T47D (cell line): ENCODE measurements at places on chromosomes 2 and 18.

- DNase-seq = no peak
Observed at GRCh38 chr2:182404092-182404491, 22.7 kb downstream of the PDE1A start.

GRCh38 chr2:174027956-174028355 is 62.8 kb upstream of the SP3 start:
- DNase-seq = no peak

GRCh38 chr2:204343685-204344084 is 201.6 kb upstream of the PARD3B start:
- no peak for DNase-seq

- peak; percentile 77 for DNase-seq
Observed at GRCh38 chr2:76197842-76198448, 487.2 kb upstream of the GCFC2 start.

DNA sequence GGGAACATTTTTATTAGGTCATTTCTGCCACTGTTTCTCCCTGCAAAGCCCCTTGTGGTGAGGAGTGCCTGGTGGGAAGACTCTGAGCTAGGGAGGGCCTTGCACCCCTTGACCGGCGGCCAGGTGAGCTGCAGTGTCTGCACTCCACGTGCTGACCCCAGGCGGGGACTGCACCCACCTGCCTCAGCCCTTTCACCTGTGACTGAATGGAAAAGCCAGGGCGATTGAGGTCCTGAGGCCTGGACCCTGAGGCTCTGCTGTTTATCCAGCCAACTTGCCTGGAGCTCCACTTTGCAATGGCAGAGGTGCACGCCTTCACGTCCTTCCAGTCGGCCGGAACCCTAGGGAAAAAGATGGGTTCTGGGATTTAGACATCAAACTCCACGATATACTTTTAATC is 53.1 kb downstream of the TMEM18 start:
- no peak for DNase-seq

GRCh38 chr18:23415515-23415914 is 37.6 kb upstream of the RIOK3 start:
- no peak for DNase-seq

- peak; percentile 57 for DNase-seq
Observed at GRCh38 chr2:28510184-28510583, 14.3 kb downstream of the PLB1 start.

GRCh38 chr2:98333922-98334321 is 12.3 kb upstream of the CNGA3 start:
- DNase-seq = no peak

- no peak for DNase-seq
Observed at GRCh38 chr2:149814049-149814448, 226.5 kb upstream of the MMADHC start.

- no peak for DNase-seq
Observed at GRCh38 chr2:230085201-230085600, 16.5 kb upstream of the SLC16A14 start.

DNA sequence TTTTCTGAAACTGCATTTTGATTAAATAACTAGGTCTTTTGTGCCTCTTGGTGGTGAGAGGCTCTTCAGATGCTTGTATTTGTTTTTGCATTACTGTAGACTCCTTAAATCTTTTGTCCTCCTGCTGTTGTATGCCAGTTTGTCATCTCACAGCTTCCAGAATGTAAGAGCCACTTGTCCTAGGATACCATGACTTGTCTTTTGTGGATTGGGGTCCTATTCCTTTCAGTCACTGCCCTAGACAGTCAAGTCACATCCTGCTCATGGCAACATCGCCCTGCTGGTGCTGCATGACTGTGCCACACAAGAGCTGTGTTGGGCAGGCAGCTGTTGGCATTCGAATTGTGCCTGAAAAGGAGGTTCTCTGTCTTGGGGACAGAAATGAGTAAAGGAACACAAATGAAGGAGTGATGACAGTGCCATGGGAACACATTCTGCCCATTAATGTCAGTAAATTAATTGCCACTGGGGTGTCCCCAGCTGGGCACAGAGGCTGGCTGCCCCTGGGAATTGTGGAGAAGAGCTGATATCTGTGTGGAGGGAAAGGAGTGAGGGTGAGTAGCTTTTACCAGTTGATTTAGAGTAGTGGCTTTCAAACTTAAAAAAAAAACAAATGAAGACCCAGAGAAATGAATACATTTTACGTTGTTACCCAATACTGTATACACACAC is 140.3 kb downstream of the ARL6IP6 start:
- DNase-seq = no peak

- no peak for DNase-seq
Observed at GRCh38 chr2:129117434-129117833, 798.8 kb upstream of the HS6ST1 start.

DNA sequence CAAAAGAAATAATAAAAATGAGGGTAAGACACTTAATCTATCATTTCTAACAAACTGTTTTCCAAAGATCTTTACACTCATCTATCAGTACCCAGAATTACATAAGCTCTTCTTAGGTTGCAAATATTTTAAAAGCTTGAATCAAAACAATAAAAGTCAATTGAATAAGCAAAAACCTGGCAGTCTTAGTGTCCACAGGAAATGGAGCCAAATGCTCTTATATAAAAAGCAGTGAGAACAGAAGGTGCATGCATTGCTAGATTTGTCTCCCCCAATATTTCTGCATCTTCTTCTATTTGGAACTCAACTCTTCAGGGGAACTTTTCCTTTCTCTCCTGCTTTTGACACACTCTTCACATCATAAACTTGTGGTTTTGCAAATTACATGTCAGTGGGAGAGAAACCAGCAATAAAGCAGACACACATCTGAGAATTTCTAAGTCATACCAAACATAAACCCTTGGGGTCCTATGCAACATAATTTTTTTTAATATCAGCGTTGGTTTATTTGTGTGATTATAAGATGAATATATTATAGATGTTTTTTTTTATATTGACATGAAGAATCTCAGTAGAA is 343.9 kb upstream of the ACVR2A start:
- no peak for DNase-seq

- no peak for DNase-seq
Observed at GRCh38 chr2:157698430-157698829, 69.8 kb upstream of the ACVR1C start.

DNA sequence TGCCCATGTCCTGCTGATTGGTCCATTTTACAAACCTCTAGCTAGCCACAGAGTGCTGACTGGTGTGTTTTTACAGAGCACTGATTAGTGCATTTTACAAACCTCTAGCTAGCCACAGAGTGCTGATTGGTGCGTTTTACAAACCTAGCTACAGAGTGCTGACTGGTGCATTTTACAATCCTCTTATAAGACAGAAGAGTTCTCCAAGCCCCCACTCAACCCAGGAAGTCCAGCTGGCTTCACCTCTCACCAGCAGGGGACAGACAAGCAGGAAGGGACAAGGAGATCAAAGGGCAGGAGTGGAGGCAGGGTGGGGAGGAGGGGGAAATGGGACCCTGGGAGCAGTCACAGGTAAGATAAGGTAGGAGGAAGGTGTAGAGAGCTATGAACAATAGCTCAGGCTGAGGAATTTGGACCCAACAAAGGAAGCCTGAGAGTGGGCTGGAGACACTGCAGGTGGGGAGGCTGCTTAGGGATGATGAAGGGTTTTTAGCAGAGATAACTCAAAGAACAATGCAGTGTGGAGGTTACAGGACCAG is 37.1 kb downstream of the SH2D6 start:
- no peak for DNase-seq

- no peak for DNase-seq
Observed at GRCh38 chr2:109126501-109126860, 2.5 kb upstream of the SH3RF3 start.

DNA sequence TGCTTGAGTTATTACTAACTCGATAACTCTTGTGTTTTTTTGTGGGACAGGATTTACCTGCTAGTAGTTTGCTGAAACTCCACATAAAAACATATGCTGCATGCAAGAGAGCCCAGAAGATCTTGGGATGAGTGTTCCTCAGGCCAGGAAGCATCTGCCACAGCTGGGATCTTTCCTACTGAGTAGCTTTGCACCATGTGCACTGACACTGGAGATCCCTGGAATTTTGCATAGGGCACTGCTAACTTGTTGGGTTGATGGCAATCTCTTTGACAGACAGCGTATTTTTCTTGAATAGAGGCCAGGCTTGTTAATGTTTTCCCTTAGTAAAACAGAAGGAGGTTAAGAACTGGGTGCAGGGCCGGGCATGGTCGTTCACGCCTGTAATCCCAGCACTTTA is 808 bp upstream of the SERPINB11 start:
- DNase-seq = no peak

DNA sequence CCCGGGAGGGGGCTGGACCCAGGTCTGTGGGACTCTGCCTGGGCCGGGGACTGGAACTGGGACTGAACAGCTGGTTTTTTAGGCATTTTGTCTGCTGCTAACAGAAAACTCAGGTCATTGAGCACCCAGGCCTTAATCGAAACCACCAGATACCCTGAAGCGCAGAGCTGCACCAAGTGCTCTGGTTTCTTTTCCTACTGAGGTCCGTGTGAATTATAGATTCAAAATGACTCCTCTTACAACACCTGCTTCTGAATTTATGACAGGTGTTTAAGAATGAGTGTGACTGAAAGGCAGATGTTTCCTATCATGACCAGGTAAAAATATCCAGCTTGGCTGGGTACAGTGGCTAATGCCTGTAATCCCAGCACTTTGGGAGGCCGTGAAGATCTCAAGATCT is 47.8 kb downstream of the TRAPPC12 start:
- DNase-seq = no peak

- no peak for DNase-seq
Observed at GRCh38 chr2:108945969-108946368, 43.1 kb downstream of the EDAR start.

GRCh38 chr2:225190987-225191386 is 148.7 kb upstream of the DOCK10 start:
- DNase-seq = no peak

DNA sequence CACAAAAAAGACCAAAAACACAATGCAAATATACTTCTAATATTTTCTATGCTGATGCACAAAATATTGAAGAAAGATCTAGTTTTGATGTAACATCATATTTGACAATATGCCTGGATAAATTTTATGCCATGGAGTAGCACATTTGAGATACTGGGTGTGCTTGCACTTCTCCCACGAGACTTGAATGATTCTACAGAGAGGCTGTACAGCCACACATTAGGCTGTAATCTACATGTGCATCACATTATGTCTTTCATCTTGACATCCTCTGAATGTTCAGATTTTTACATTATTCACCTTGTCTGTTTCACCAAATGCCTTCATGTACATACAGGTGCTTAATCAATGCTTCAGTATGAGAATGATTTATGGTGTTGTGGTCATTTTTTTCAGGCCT is 756.4 kb upstream of the CDH7 start:
- no peak for DNase-seq

GRCh38 chr2:120866483-120867140 is 130.9 kb downstream of the GLI2 start:
- no peak for DNase-seq

DNA sequence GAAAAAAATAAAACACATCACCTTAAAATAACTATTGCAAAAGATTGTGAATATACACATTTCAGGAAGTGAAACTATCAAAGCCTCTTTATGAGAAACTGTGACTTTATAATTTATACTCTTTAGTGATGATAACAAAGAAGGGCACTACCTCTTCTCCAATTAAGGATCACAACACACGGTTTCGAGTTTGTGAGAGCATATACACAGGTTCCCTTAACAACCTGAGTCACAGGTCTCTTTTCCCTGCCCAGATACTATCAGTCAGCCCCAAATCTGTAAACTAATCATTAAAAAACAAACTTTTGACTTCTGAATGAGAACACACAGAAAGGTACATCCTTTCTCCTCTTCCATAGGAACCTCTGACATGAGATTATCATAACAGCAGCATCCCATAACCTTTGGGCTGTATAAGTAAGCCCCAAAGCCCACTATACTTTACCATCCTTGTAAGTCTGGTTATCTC is 44.9 kb downstream of the PTPN2 start:
- no peak for DNase-seq

- DNase-seq = no peak
Observed at GRCh38 chr2:58803192-58803591, 562.1 kb upstream of the FANCL start.
